ENCODE measurements at places on chromosomes 5 and 9. TPM values are rescaled to one million over a fixed set of nuclear protein-coding genes. Genes with fewer than 3 reads are reported as not detected.

Gene PTGDS
- 383 TPM for polyA plus RNA-seq

Gene COX7C
- polyA plus RNA-seq, result 1,056 TPM

- H3K4me1 ChIP-seq, result peaks cover 22% of the 10 kb centered on the region
- H3K27ac ChIP-seq, result peak overlapping the region; percentile 14
- peaks cover 16% of the 10 kb centered on the region for H3K27me3 ChIP-seq
- peak; percentile 92 for DNase-seq
- H3K36me3 ChIP-seq, result no peaks in the 10 kb centered on the region
Observed at GRCh38 chr9:127608104-127608966, 3.7 kb upstream of the STXBP1 start.

DNA sequence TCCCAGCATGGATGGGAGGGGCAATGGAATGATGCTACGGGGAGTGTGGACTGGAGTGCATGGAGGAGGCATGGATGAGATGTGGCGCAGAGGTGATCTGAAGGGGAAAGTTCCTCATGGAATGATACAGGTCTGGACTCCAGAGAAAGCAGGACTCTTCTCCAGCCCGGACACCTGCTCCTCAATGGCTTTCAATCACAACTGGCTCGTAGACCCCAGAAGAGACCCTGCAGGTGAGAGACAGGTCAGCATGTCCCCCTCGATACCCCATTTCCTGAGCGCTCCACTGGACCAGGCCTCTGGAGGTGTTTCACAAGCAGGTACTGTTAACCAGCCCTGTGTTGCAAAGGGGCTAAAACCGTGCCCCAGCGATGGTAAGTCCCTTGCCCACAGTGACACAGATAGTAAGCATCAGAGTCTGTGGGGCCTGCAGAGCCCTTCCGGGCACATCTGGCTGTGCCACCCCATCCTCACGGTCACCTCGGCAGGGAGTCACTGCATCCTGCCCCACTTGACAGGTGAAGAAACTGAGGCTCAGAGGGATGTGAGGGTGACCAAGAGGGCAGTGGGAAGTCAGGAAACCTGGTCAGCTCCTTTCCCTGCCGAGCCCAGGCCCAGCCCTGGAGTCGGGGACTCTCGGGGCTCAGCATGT, 5.5 kb upstream of the DPM2 start:
- H3K4me3 ChIP-seq, result no peak overlapping the region
- H3K27ac ChIP-seq, result no peak overlapping the region
- DNase-seq, result no peak
- peaks cover 22% of the 10 kb centered on the region for H3K4me1 ChIP-seq

DNA sequence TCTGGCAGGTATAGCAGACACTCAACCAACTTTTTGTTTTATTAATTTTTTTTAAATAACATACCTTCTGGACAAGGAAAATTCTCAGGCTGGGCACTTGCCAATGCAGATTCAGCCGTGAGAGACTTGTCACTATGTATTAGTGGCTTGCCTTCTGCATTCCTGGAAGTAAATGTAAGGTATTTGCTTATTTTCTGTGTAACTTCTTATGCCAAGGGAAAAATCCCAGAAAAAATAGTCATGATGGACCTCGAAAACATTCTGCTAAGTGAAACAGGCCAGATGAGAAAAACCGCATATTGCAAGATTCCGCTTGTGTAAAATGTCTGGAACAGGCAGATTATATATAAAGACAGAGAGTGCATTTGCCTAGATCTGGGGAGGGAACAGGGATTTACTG, 260.3 kb upstream of the DAPK1 start:
- H3K27me3 ChIP-seq, result no peaks in the 10 kb centered on the region
- no peaks in the 10 kb centered on the region for H3K36me3 ChIP-seq
- DNase-seq, result no peak
- H3K4me1 ChIP-seq, result no peaks in the 10 kb centered on the region

GRCh38 chr9:96491079-96491879, 41.3 kb downstream of the HABP4 start:
- no peaks in the 10 kb centered on the region for H3K27me3 ChIP-seq
- no peak for DNase-seq
- H3K4me3 ChIP-seq, result no peak overlapping the region

DNA sequence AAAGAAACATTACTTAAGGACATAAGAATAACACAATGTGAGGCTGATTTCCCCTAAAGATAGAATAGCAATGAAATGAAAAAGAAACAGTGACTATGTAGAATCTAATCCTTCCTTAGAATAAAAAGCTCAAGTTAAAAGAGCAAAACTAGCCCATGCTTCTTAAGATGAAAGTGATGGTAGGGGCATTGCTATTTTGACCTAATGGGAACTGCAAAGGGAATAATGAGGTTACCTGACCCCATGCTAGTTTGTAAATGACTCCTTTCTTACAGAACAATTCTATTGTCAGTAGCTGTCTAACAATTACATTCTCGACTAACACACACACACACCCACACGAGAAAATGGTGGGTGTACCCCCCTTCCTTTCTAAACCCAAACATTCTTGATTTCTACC, 575.8 kb downstream of the CSNK1G3 start:
- DNase-seq, result no peak
- no peaks in the 10 kb centered on the region for H3K36me3 ChIP-seq
- H3K27ac ChIP-seq, result no peak overlapping the region
- H3K27me3 ChIP-seq, result no peaks in the 10 kb centered on the region

Gene ORM1
- 976 TPM for polyA plus RNA-seq

DNA sequence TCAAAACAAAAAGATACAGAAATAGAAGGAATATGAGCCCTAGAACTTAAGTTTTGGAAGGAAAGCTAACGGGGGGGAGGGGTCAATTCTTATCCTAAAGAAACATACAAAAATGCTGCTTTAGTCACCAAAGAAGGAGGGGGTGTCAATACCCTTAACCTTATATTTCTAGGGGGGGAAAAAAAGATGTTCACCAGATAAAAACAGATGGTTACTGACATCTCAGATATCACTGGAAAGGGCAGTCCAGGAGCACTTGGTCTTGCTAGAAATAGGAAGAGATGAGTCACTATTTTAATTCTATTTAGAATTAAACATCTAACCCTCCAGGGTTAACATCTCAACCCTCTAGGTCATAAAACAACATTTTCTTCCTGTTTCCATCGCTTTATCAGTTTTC, 1.7 kb downstream of the DIAPH1 start:
- H3K27ac ChIP-seq, result peak overlapping the region; percentile 96
- peaks cover 12% of the 10 kb centered on the region for H3K4me1 ChIP-seq
- no peak for DNase-seq
- peak overlapping the region; percentile 65 for H3K4me3 ChIP-seq
- H3K36me3 ChIP-seq, result no peaks in the 10 kb centered on the region
- no peaks in the 10 kb centered on the region for H3K27me3 ChIP-seq

Gene CAVIN4
- 0.53 TPM for polyA plus RNA-seq

DNA sequence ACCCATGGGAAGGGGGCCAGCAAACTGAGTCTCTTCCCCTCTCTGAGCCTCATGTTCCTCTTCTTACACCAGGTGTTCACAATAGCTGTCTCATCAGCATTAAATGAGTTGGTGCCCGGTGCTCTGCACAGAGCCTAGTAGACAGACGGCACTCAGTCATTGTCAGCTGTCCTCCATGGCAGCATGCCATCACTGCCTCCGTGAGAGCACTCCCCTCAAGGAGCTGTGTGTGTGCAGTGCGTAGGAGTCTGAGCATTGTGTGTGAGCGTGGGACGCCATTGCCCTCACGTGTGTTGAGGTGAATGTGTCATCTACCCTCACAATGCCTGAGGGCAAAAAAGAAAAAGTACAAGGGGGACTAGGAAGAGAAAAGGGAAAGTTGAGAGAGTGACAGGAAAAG, 536.5 kb downstream of the CDK5RAP2 start:
- no peak overlapping the region for H3K27ac ChIP-seq
- H3K4me1 ChIP-seq, result no peaks in the 10 kb centered on the region
- no peak for DNase-seq

- H3K4me1 ChIP-seq, result peaks cover 16% of the 10 kb centered on the region
- DNase-seq, result no peak
- no peaks in the 10 kb centered on the region for H3K27me3 ChIP-seq
- H3K27ac ChIP-seq, result peak overlapping the region; percentile 60
Observed at GRCh38 chr9:16039218-16039987, 486.6 kb downstream of the CCDC171 start.

Gene INVS
- 10.1 TPM for polyA plus RNA-seq

DNA sequence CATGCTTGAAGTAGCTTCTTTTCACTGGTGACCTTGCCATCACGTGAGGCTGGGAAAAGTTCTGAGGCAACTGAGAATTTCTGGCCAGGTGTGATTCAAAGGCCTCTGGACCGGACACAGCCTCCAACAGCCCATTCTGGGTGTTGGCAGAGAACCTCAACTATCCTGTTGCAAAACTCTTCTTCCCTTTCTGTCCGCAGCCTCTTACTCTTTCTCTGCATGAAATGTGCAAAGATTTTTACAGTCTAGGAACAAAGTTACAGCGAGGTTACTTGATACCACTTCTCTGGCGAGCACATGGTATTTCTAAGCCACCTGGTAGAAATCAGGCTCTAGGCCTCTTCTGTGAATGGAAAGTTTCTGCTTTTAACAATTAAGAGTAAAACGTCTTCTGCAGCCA, 79.2 kb downstream of the FREM1 start:
- H3K27me3 ChIP-seq, result no peaks in the 10 kb centered on the region
- no peak for DNase-seq
- H3K4me1 ChIP-seq, result peaks cover 8% of the 10 kb centered on the region
- H3K4me3 ChIP-seq, result no peak overlapping the region
- peak overlapping the region; percentile 56 for H3K27ac ChIP-seq
- H3K36me3 ChIP-seq, result no peaks in the 10 kb centered on the region

Gene PRR7
- 11.7 TPM for polyA plus RNA-seq

- H3K27me3 ChIP-seq, result peaks cover 48% of the 10 kb centered on the region
- no peaks in the 10 kb centered on the region for H3K36me3 ChIP-seq
- no peaks in the 10 kb centered on the region for H3K4me1 ChIP-seq
Observed at GRCh38 chr5:146327989-146328388, 10.7 kb upstream of the POU4F3 start.

GRCh38 chr5:3393920-3394597, 201.6 kb upstream of the IRX1 start:
- no peak overlapping the region for H3K4me3 ChIP-seq
- no peak overlapping the region for H3K27ac ChIP-seq
- DNase-seq, result no peak
- H3K27me3 ChIP-seq, result no peaks in the 10 kb centered on the region
- H3K4me1 ChIP-seq, result no peaks in the 10 kb centered on the region
- H3K36me3 ChIP-seq, result no peaks in the 10 kb centered on the region

DNA sequence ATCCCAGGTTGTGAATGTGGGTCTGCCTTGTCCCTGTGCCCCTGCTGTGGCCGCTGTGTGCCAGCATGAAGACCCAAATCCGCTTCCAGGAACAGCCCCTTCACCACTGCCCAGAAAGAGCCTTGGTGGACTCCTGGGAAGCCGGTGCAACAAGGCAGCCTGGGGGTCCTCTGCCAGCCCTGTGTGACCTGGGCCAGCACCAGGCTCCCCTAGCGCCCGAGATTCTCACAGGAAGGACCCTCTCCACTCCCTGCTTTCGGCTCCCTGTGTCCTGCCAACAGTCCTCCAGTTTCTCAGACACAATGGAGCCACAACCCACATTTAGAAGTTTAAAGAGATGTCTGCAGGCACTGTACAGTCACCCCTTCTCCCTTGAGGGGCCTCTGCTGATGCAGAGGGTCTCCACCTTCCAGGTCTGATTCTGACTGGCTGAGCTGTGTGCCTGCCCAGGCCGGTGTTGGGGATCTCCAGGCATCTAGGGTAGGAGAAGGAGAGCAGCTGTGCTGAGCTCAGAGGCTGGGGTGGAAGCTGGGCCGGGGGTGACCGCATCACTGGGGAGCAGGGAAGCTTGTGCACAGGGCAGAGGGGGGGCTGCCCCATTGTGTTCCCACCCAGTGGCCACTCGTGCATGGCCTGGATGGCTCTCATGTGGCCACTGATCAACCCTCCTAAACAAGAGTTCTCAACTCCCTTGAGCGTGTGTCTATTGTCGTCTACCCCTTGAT, 174.0 kb downstream of the IRX2 start:
- H3K36me3 ChIP-seq, result no peaks in the 10 kb centered on the region
- DNase-seq, result no peak
- no peak overlapping the region for H3K4me3 ChIP-seq

DNA sequence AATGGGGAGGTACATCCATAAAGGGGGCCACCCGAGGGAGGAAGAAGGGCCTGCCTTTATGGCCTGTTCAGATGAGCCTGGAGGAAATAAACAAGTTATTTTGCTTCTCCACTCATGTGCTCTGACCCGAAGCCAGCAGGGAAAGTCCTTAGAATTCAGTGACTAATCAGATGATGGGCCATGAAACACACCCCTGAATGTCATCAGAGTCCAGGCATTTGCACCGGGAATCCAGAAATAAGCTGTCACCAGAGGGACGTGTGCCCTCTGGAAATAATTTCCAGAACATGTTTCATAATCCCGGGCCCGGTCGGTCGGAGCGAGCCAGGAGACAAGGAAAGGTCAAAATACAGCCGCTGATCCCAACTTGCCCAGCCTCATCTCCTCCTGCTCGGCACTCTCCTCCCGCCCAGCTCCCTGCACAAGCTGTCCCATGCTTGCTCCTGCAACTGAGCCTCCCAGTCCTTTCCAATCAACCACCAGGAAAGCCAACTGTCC, 73.6 kb upstream of the ZNF622 start:
- peak overlapping the region; percentile 93 for H3K27ac ChIP-seq
- H3K4me3 ChIP-seq, result no peak overlapping the region
- no peaks in the 10 kb centered on the region for H3K36me3 ChIP-seq
- H3K4me1 ChIP-seq, result peaks cover 16% of the 10 kb centered on the region

Gene NDFIP1
- polyA plus RNA-seq, result 61.3 TPM

- no peak overlapping the region for H3K27ac ChIP-seq
- H3K4me3 ChIP-seq, result no peak overlapping the region
- H3K27me3 ChIP-seq, result no peaks in the 10 kb centered on the region
- no peaks in the 10 kb centered on the region for H3K36me3 ChIP-seq
- no peaks in the 10 kb centered on the region for H3K4me1 ChIP-seq
Observed at GRCh38 chr9:6152788-6153187, 62.8 kb upstream of the IL33 start.

Gene IL3
- not detected for polyA plus RNA-seq

Gene CDX1
- 46.9 TPM for polyA plus RNA-seq

Gene GRXCR2
- polyA plus RNA-seq, result not detected

DNA sequence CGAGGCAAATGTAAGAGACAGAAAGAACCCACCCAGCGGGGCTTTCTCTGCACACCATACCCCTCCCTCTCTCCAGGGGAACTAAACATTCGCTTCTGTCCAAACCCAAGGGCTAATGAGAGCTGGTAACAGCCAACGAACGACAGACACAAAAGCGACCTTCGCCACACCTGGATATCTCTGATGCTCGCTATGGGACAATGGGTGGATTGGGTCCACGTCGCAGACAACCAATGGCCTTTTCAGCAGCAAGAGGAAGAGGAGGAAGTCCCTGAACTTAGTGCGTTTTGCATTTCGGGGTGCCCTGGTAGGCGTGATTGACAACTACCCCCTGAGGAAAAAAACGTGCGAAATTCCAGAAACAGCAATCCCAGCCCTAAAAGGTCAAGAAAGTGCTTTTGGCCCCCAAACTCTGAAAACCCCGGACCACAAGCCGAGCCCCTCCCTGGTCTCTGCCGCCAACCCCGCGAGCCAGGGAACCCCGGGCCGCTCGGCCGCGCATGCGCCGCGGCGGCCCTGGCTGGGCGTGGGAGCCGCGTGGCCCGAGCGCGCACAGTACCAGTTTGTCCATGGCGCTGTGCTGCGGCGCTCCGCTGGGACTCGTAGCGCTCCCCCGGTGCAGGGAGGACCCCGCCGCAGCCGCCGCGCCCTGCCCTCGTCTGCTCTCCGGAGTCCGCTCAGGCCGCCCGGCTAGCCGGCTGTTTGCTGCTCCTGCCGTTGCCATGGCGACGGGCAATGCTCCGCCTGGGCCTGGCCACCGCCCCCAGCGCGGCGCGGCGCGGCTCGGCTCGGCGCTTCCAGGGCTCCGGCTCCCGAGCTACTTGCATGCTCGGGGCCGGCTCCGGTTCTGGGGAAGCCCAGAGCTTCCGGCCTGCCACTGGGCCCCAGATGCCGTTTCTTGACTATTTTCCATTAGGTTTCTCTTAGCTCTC, 66.9 kb upstream of the DNAH5 start:
- H3K36me3 ChIP-seq, result no peaks in the 10 kb centered on the region
- peak overlapping the region; percentile 38 for H3K4me3 ChIP-seq
- H3K27me3 ChIP-seq, result no peaks in the 10 kb centered on the region
- DNase-seq, result peak; percentile 96
- peak overlapping the region; percentile 36 for H3K27ac ChIP-seq
